ENCODE measurements at places on chromosomes 6 and 20.

- no peak for DNase-seq
These were observed 40.3 kb downstream of the PTPN1 start for GRCh38 chr20:50550531-50550930.

DNA sequence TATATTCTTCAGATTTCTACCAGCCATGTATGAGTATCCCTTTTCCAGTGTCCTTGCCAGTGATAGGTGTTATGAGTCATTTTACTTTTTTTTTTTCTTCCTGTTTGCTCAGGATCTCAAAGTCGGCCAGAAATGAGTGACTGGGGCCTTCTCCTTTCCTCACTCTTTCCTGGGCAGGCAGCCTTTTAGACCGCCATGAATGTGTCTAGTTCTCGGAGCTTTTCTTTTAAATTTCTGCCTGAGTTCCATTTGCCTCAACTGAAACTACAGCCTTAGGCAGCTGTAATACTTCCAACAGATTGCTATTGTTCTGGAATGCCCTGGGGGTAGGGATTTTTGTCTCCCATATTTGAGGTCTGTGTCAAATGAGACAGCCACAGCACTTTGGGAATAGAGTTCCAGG, 83.7 kb downstream of the STXBP5 start:
- no peak for DNase-seq

GRCh38 chr6:54988576-54988975, 142.0 kb downstream of the FAM83B start:
- no peak for DNase-seq

DNA sequence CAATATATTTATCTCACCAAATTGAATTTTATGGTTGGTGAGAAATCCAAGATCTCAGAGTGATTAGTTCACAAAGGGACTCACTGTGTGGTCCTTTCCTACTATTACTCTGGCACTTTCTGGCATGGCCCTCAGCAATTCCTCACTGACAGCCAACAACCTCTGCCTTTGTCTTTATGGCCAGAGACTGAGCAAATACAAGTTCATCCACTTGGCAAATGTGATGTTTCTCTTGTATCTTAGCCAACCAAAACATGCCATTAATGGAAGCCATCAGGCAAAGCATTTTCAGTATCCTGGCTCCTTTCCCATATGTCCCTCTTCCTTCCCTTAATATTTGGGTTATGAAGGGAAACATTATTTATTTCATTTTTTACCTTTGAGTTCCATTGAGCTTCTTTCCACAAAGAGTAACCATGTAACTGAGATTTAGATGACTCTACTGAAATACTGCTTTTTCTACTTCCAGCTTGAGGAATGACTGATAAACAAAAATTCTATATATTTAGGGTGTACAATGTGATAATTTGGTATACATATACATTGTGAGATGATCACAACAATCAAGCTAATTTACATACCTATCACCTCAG, 30.8 kb upstream of the SMLR1 start:
- no peak for DNase-seq

- no peak for DNase-seq
These were observed 60.4 kb upstream of the ERVFRD-1 start for GRCh38 chr6:11171952-11172351.

DNA sequence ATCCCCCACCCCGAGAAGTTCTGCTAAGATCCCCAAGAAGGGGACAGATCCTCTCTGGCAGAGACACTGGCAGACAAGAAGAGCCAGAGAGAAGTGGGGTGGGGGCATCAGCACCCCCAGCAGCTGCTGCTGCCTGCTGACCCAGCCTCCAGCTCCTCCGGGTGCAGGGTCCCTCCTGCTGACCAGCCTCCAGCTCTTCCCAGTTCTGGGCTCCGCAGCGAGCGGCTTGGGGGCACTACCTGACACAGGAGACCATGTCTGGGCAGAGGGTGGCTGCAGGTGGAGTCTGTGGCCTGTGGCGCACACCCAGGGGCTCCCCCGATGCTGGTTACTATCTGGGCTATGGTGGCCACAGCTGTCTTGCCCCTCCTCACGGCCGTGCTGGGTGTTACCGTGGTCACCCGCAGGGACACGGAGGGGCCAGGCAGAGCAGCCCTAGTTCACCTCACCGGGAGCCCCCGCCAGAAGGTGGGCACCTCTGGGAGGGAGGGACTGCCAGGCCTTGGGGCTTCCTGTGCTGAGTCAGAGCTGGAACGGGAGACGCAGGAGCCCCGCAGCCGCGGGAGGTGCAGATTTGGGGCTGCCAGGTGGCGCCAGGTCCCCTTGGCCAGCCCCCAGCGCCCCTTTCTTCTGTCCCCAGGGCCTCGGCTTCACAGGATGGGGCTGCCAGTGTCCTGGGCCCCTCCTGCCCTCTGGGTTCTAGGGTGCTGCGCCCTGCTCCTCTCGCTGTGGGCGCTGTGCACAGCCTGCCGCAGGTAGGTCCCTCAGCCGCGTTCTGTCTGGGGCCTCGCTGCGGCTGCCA, 630 bp downstream of the LIME1 start:
- DNase-seq = no peak

GRCh38 chr6:158020811-158021210, 39.1 kb downstream of the SYNJ2 start:
- DNase-seq = no peak
